ENCODE measurements at places on chromosomes 4 and X. TPM values are rescaled to one million over a fixed set of nuclear protein-coding genes. Genes with fewer than 3 reads are reported as not detected.

- no peaks in the 10 kb centered on the region for H3K27me3 ChIP-seq
- no peaks in the 10 kb centered on the region for H3K4me1 ChIP-seq
- no peak overlapping the region for H3K27ac ChIP-seq
- DNase-seq = no peak
- H3K36me3 ChIP-seq = no peaks in the 10 kb centered on the region
These were observed 169.0 kb downstream of the ADAM29 start for GRCh38 chr4:175087145-175087544.

EXOC1L gene
- total RNA-seq = not detected

DNA sequence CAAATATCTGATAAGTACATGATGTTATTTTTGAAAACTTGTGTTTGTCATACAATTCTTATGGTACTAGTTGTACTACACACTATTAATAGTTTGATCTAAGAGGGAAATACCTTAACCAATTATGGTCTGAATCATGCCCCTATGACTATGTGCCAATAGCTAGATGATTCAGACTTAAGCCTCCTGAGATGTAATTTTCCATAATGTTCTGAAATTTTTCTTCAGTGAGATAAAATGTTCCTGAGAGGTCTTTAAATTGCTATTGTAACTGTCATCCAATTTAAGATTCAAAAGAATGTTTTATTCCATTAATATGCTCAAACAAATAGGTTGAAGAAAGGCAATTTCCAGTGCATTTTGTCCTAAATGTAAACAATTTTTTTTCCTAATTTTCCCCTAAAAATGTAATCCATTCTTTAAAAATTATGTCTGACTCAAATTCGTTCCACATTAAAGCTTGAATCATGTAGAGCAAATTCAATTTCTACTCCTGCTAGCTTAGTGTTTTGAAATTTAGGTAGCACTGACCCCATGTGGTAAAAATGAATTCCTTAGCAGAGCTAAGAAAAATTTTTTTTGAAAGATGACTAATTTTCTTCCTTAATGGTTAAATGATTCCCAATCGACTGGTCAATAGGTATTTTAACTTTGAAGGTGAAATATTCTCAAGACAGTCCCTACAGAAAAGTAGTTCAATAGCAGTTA, 49.1 kb downstream of the APOOL start:
- DNase-seq = no peak
- H3K27me3 ChIP-seq = no peaks in the 10 kb centered on the region
- H3K27ac ChIP-seq = no peak overlapping the region
- peaks cover 2% of the 10 kb centered on the region for H3K36me3 ChIP-seq
- peaks cover 2% of the 10 kb centered on the region for H3K4me1 ChIP-seq

DNA sequence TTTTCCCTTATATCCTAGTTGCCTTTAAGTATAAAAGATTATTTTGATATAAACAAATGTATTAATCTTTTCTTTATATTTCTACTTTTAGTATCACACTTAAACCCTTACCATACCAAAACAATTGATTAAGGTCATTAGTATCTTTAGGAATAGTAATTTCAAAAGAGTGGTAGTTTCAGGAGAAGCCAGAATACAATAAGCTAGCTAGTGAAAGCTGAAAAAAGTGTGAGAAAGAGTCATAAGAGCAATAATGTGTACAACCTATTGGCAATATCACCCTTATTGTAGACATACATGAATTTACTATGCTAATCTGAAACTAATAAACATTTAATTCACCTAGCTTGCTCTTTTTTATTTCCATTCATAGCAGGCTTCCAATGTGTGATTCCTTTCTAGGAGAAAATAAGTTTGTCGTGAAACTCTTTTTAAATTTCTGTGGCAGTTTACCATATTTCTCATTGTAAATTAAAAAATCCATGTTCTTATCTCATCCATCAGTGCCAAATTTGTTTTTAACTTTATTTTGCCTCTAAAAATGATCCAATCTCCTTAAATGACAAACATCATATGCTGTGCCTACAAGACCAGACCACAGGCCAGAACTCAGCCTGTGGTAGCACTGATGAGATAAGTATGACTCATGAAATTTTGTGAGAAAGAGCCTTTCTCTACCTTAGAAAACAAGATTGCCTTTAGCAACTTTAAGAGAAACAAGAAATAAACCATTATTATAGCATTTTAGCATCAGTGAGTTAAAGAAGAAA, 8.1 kb downstream of the NEK1 start:
- H3K4me3 ChIP-seq = no peak overlapping the region
- no peaks in the 10 kb centered on the region for H3K27me3 ChIP-seq
- H3K4me1 ChIP-seq = peaks cover 37% of the 10 kb centered on the region
- DNase-seq = peak; percentile 62
- peaks cover 13% of the 10 kb centered on the region for H3K36me3 ChIP-seq
- H3K27ac ChIP-seq = peak overlapping the region; percentile 3

DNA sequence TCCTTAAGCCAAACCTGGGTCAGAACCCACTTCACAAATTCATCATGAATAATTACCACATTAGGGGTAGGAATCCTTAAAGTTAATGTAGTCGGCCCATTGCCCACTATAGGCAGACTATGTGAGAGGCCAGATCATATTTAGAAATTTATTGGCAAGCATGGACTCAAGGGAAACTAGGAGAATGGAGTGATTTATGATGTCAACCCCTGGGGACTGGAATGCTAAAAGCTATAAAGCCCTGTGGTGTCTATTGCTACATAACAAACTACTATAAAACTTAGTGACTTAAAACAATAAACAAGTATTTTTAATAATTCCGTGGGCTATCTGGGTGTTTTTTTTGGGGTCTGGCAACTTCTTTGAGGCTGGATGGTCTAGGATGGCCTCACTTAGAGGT, 93.9 kb downstream of the PPP1R2C start:
- DNase-seq = no peak
- H3K4me1 ChIP-seq = no peaks in the 10 kb centered on the region
- H3K27ac ChIP-seq = no peak overlapping the region
- H3K27me3 ChIP-seq = no peaks in the 10 kb centered on the region
- no peaks in the 10 kb centered on the region for H3K36me3 ChIP-seq

GRCh38 chr4:185183622-185184281, 20.0 kb downstream of the CFAP97 start:
- DNase-seq = peak; percentile 89
- peaks cover 20% of the 10 kb centered on the region for H3K36me3 ChIP-seq
- H3K4me3 ChIP-seq = no peak overlapping the region
- peaks cover 33% of the 10 kb centered on the region for H3K4me1 ChIP-seq
- no peak overlapping the region for H3K27ac ChIP-seq

RHOH gene
- 121 TPM for total RNA-seq

GRCh38 chr4:475962-476361, 23.0 kb downstream of the ZNF721 start:
- no peaks in the 10 kb centered on the region for H3K27me3 ChIP-seq
- H3K4me3 ChIP-seq = no peak overlapping the region
- peaks cover 62% of the 10 kb centered on the region for H3K36me3 ChIP-seq
- DNase-seq = no peak
- peaks cover 30% of the 10 kb centered on the region for H3K4me1 ChIP-seq
- H3K27ac ChIP-seq = no peak overlapping the region

DNA sequence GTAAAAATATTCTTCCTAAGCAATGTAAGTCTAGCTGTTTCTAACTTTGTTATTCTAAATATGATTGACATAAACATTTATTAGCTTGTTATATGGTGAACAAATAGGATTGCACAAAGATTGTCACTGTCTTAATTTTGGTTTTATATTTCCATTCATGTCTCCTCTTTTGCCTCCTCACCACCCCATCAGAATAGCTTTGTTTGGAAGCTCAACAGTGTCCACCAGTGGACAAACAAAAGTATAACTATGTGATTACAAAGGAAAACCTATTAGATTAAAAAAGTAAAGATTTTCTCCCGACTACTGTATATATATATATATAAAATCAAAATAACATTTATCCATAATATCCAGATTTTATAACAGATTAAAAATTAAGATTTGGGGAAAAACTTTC, 468.2 kb downstream of the ZIC3 start:
- no peak overlapping the region for H3K4me3 ChIP-seq
- H3K36me3 ChIP-seq = no peaks in the 10 kb centered on the region
- no peak overlapping the region for H3K27ac ChIP-seq
- no peak for DNase-seq

ADAMTS3 gene
- not detected for total RNA-seq

GRCh38 chr4:147524601-147525000, 43.7 kb downstream of the EDNRA start:
- no peak for DNase-seq
- peaks cover 6% of the 10 kb centered on the region for H3K27me3 ChIP-seq
- H3K36me3 ChIP-seq = no peaks in the 10 kb centered on the region
- no peak overlapping the region for H3K27ac ChIP-seq
- no peak overlapping the region for H3K4me3 ChIP-seq

GRCh38 chrX:97860226-97860625, 976.5 kb downstream of the RPA4 start:
- H3K36me3 ChIP-seq = no peaks in the 10 kb centered on the region
- no peaks in the 10 kb centered on the region for H3K4me1 ChIP-seq
- no peaks in the 10 kb centered on the region for H3K27me3 ChIP-seq
- H3K4me3 ChIP-seq = no peak overlapping the region
- no peak overlapping the region for H3K27ac ChIP-seq

DNA sequence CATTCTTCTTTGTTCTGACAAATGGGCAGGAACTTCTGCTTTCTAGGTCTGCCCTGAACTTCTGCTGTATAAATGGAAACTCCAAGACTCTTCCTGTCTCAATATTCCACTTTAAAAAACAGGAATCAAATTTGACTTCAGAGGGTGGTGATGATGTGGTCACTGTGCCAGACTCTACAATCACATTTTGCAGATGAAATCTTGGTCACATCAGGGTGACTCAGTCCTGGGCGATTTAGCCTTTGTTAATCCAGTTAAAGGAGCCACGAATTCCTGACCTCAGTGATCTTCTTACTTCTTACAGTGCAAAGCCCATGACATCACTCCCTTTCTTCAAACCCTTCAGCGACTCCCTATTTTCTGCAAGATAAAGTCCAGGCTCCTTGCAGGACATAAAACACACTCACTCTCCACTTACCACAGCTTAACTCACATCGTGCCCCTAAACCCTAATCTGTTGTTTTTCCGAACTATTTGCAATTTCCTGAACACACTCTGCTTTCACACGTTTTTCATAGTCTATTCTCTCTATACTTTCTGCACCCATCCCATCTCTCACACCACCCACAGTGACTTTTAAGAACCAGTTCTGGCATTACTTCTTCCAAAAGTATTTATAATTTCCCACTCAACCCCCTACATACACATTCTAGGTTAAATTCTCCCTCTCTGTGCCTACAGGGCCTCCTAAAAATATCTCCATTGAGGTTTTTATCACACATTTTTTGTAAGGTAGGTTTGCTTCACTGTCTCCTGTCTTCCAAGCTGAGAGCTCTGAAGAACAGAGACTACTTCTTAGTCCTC, 11.1 kb downstream of the GASK1B start:
- H3K36me3 ChIP-seq = no peaks in the 10 kb centered on the region
- no peak for DNase-seq
- peaks cover 13% of the 10 kb centered on the region for H3K27me3 ChIP-seq
- H3K27ac ChIP-seq = no peak overlapping the region
- no peak overlapping the region for H3K4me3 ChIP-seq

TIMM17B gene
- 52.2 TPM for total RNA-seq

GRCh38 chr4:98521486-98521885, 136.9 kb downstream of the TSPAN5 start:
- H3K4me3 ChIP-seq = no peak overlapping the region
- H3K27ac ChIP-seq = no peak overlapping the region
- DNase-seq = no peak
- no peaks in the 10 kb centered on the region for H3K27me3 ChIP-seq

DNA sequence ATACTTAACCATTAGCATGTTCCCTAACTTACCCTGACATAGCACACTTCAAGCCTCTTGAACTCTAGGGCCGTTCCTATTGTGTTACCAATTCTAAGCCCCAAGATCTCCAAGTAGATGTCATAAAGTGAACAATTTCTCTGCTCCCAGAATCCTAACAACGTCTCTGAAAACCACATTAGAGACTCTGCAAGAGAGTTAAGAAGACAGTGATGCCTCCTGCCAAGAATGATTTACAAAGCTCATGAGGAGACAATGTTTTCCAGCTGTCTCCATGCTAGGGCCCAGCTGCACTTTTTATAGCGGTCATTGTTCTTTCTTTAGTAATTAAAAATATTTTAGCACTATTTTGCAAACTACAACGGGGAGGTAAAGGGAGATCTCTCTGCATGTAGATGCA, 358.4 kb downstream of the PPP3CA start:
- H3K27ac ChIP-seq = no peak overlapping the region
- no peak for DNase-seq
- no peaks in the 10 kb centered on the region for H3K36me3 ChIP-seq
- no peaks in the 10 kb centered on the region for H3K4me1 ChIP-seq
- H3K4me3 ChIP-seq = no peak overlapping the region

DNA sequence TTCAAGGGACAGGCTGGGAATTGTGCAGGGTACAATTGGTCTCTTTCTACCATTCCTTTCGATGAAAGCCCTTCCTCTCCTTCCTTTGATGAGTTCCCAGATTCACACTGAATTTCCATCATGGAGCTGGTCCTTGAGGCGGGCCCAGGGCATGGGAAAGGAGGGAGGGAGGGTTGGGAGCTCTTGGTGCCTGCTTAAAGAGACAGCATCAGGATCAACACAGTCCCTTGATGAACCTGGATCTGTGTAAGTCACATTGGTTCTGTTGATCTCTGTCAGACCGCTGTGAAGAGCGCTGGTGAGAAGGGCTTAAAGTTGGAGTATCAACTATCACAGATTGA, 4.4 kb downstream of the PLP1 start:
- H3K4me1 ChIP-seq = no peaks in the 10 kb centered on the region
- no peak overlapping the region for H3K4me3 ChIP-seq
- DNase-seq = no peak
- no peak overlapping the region for H3K27ac ChIP-seq
- no peaks in the 10 kb centered on the region for H3K36me3 ChIP-seq
- H3K27me3 ChIP-seq = no peaks in the 10 kb centered on the region

DNA sequence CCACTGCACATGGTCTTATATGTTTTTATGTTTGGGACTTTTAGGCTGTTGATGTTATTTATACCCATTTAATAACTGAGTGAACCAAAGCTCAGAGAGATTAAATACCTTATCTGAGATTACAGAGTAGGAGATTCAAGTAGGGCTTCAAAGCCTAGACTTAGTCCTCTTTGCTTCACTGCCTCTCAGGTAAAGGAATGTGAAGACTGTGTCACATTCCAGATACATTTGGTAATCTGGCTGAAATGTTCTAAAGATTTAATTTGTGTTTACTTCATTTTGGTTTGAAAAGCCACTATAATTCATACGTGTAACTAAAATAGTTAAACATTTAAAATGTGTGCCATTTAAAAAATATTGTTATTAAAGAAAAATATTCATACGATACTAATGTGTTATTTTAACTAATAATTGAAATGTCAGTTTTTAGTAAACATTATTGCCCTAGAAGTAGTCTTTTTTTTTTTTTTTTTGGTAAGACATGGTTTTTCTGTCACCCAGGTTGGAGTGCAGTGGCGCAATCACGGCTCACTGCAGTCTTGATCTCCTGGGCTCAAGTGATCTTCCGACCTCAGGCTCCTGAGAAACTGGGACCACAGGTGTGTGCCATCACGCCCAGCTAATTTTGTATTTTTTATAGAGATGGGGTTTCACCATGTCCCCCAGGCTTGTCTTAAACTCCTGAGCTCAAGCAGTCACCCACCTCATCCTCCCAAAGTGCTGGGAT, 54.3 kb downstream of the WWC2 start:
- no peak for DNase-seq
- H3K4me1 ChIP-seq = no peaks in the 10 kb centered on the region
- no peaks in the 10 kb centered on the region for H3K36me3 ChIP-seq

MAGEB1 gene
- total RNA-seq = not detected

- no peaks in the 10 kb centered on the region for H3K4me1 ChIP-seq
- no peak overlapping the region for H3K4me3 ChIP-seq
- no peaks in the 10 kb centered on the region for H3K27me3 ChIP-seq
- no peaks in the 10 kb centered on the region for H3K36me3 ChIP-seq
These were observed 34.3 kb downstream of the NYX start for GRCh38 chrX:41481264-41482109.
